Lower lobe of right lung (tissue), 2 donors: ENCODE measurements at places on chromosomes 5 and 9. TPM values are rescaled to one million over a fixed set of nuclear protein-coding genes. Genes with fewer than 3 reads are reported as not detected.

The FAM151B gene
- 4.1 TPM for total RNA-seq

The WDR31 gene
- total RNA-seq, result 4.5 TPM

The SMIM32 gene
- total RNA-seq, result not detected

The SPAAR gene
- 11.9 TPM for total RNA-seq

The TAF11L5 gene
- total RNA-seq, result not detected

The PAIP1 gene
- 71.9 TPM for total RNA-seq

The PRXL2C gene
- 28.0 TPM for total RNA-seq

The AMACR gene
- total RNA-seq, result 12.2 TPM

The PCDHGA6 gene
- total RNA-seq, result 3.2 TPM

The LIX1 gene
- total RNA-seq, result not detected

The CDH9 gene
- total RNA-seq, result not detected

The EIF4E1B gene
- not detected for total RNA-seq

The GARIN3 gene
- not detected for total RNA-seq

The F2RL2 gene
- total RNA-seq, result not detected

The DAB2IP gene
- 54.1 TPM for total RNA-seq

The RPL37 gene
- total RNA-seq, result 965 TPM

The PTGDS gene
- total RNA-seq, result 225 TPM

The LHX6 gene
- total RNA-seq, result 8.1 TPM

The CARD9 gene
- total RNA-seq, result 15.0 TPM

The WWC1 gene
- total RNA-seq, result 61.9 TPM

The AQP7 gene
- total RNA-seq, result 3.7 TPM

The CTXN3 gene
- total RNA-seq, result not detected

The WASHC1 gene
- total RNA-seq, result 25.1 TPM

The LCP2 gene
- 82.9 TPM for total RNA-seq

The TOR4A gene
- 27.2 TPM for total RNA-seq

The PAPPA gene
- 2.2 TPM for total RNA-seq

The OBP2B gene
- total RNA-seq, result not detected

The SPDL1 gene
- total RNA-seq, result 4.8 TPM

The SPATA31E1 gene
- total RNA-seq, result not detected

The SVEP1 gene
- total RNA-seq, result 55.9 TPM
